Vagina (tissue), 2 donors: ENCODE measurements at places on chromosomes 16 and 17.

- no peak for DNase-seq
These were observed 23.1 kb downstream of the GNGT2 start for GRCh38 chr17:49187301-49187700.

- DNase-seq = no peak
These were observed 9.2 kb downstream of the UBALD2 start for GRCh38 chr17:76274112-76274956.

DNA sequence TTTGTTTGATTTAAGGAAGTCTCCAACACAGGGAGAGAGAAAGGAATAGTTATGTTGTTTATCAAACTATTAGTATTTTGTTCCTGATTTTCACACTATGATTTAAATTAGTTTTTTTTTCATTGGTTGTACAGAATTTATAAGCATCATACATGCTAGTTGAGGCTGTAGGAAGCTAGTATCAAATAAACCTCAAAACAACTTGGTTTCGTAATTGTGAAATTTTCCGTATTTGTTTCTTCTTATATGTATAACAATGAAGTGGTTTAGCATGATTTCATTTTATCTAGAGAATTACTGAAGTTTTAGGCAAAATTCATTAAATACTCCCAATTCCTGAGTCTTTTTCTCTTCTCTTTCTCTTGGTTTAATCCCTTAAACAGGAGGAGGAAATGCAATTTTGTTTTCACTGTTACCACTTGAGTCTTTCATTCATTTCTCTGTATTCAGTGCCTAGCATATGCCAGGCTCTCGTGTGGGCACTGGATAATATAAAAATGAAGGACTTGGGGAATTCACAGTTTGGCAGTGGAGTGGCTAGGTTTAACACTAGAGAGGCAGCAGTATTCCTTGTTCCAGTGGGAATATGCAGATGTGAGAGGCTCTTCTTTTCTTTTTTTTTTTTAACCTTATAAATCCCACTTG is 1.8 kb downstream of the CYLD start:
- DNase-seq = no peak

GRCh38 chr17:82974136-82974952 is 105.1 kb upstream of the METRNL start:
- DNase-seq = peak; percentile 58

GRCh38 chr16:15958703-15959348 is 9.4 kb downstream of the ABCC1 start:
- DNase-seq = no peak

DNA sequence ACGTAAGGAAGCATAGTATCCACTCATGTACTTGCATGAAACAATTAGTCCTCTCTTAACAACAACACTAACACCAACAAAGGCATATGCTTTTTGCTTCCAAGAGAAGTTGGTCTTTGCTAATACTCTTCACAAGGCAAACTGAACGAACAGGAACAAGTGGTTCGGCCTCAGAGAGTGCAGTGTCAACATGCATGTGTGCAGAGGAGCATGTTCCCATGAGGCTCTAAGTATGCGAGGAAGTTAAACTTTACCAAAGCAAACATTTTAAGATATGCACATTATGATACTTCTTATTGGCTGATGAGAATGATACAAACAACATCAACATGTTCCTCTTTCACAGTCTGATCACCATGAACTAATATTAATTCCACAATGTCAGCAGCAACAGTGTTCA is 285.3 kb upstream of the IRX5 start:
- no peak for DNase-seq

GRCh38 chr16:31397096-31397660 is 4.0 kb downstream of the ITGAD start:
- no peak for DNase-seq

GRCh38 chr17:36544044-36544306 is 744 bp upstream of the GGNBP2 start:
- DNase-seq = no peak

DNA sequence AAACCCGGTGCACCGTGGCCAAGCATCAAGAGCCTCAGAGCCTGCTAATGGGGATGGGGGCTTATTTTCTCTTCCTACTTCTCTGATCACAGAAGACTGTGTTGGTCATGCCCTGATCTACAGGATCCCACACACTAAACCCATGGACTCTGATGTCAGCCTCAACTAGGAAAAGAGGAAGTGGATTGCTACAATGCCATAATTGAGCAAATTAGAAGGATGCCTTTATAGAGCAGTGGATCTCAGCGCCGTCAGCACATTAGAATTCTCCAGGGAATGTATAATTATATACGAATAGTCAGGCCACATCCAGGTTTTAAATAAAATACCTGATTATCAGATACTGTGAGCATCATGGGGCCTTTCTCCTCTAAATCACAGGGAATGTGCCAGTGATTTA is 64.8 kb downstream of the VAT1L start:
- no peak for DNase-seq

- no peak for DNase-seq
These were observed 55.1 kb upstream of the CNTNAP4 start for GRCh38 chr16:76222087-76222486.

DNA sequence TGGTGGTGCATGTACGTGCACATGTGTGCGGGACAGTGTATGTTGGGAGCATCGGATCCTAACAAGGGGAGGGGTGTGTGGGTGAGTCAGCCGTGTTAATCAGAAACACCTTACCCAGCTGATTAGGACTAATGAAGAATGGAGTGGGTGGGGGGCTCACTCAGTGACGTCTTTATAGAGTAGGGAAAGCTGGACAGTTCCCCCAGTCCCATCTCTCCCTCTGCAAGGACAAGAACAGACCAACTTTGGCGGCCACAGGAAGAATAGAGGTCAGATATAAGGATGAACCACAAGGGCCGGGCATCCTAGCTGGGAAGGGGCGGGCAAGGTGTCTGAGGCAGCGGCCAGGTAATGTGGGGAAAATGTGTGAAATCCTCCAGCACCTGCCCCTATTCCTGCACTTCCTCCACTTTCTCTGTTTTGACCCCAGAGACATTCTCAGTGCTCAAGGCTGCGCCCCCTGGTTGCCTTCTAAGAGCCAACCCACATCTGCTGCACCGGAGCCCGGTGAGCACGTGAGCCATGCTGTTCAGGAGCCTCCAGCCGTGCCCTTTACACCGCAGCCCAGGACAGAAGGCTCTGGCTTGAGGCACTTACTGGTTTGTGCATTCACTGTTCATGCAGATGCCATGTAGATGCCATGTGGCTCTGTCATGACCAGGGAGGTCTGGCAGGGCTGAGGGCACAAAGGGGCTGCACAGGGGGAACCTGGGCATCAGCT is 18.9 kb upstream of the TBX21 start:
- no peak for DNase-seq

DNA sequence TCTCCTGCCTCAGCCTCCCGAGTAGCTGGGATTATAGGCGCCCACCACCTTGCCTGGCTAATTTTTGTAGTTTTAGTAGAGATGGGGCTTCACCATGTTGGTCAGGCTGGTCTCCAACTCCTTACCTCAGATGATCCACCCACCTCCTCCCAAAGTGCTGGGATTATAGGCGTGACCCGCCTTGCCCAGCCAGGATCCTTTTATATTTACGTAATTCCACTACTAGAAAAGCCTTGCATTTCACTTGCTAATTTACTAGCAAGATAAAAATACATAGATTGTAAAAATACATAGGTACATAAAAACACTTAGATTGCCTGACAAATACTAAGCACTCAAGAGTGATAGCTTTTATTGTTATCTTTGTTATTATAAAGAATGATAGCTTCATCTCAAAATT is 47.5 kb downstream of the GDPD1 start:
- no peak for DNase-seq

DNA sequence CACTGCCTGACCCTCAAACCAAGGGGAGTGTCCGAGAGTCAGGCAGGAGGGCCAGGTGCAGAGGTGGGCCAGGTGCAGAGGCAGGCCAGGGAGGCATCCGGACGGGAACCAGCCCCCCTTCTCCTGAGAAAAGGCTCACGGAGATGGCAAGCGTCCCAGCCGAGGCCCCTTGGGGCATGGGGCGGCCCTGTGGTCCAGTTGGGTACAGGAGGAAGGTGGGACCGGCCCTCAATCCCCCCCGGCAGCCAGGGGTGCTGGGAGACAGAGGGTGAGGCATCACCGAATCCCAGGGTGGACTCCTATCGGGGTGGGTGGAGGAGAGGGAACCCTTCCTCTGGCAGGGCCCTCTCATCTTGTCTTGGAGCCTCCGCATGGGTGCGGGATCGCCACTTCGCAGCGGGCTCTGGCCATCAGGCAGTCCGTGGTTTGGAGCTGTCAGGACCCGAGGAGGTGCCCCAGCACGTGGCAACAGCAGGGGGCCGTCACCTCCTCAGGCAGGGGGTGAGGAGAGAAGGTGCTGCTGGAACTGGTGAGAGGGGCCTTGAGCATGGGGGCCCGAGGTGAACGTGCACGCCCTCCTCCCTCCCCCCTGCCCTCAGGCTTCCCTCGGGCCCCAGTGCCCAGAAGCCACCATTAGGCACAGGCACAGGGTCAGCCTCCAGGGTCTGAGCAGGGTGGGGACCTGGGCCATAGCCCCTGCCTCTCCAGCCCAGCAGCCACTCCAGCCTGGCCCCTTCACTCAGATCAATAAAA is 38.7 kb upstream of the SLC38A10 start:
- no peak for DNase-seq

DNA sequence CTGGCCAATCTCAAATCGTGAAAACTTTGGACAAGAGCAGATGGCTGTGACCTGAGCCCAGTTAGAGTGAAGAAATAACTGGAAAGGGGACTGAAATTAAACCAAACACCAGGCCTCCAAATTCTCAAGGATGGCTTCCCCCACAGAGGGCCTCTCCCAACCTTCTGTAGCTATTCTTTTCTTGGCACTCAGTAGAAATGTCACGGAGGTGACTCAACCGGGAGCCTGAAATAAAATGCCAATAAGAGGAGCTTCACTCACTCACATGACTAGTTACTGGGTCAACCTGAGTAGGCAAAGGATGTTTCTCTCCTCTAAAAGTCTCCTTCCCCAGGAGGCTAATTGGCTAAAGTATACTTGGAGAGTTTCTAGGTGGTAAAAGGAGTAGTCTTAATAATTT is 230.7 kb downstream of the MAF start:
- DNase-seq = no peak

DNA sequence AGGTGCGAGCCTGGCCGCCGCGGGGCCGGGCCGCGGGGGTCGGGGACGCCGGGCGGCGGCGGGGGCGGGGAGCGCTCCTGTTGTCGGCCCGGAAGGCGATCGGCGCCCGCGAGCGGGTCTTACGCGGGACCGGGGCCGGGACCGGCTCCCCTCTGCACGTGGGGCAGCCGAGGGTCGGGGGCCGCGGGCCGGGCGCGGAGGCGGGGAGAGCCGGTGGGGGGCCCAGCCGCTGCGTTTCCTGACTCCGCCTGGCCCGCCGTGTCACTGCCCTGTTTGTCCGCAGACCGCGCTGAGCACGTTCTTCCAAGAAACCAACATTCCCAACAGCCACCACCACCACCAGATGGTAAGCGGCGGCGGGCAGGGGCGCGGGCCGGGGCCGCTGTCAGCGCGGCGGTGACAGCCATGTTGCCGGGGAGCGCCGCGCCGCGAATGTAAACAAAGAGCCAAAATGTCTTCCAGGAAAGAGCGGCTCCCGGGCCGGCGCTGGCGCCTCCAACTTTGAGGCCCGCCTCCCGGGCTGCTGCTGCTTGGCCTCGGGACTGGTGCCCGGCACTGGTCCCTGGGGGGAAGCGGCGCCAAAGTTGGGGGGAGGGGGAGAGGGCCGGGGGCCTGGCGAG is 586 bp downstream of the UBALD2 start:
- DNase-seq = no peak

GRCh38 chr16:72311426-72311825 is 139.5 kb upstream of the PMFBP1 start:
- DNase-seq = no peak

- no peak for DNase-seq
These were observed 21.7 kb upstream of the PAFAH1B1 start for GRCh38 chr17:2571523-2572303.

GRCh38 chr16:77812856-77813500 is 24.6 kb downstream of the VAT1L start:
- no peak for DNase-seq

DNA sequence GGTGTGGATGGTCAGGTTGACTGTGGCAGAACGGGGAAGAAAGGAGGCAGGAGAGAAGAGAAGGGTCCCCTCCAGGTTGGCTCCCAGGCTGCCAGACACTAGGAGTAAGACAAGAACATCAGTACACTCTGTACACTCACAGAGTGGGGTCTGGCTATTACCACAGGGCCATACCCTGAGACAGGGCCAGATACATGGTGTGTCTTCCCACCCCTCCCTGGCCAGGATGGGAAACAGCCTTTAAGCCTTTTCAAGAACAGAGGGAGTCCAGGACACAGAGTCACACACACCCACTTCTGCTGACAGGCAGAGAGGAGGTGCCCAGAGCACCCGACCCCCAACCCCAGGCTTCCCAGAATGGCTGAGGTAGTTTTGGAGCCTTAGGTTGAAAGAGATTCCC is 99.4 kb downstream of the LITAF start:
- DNase-seq = no peak

DNA sequence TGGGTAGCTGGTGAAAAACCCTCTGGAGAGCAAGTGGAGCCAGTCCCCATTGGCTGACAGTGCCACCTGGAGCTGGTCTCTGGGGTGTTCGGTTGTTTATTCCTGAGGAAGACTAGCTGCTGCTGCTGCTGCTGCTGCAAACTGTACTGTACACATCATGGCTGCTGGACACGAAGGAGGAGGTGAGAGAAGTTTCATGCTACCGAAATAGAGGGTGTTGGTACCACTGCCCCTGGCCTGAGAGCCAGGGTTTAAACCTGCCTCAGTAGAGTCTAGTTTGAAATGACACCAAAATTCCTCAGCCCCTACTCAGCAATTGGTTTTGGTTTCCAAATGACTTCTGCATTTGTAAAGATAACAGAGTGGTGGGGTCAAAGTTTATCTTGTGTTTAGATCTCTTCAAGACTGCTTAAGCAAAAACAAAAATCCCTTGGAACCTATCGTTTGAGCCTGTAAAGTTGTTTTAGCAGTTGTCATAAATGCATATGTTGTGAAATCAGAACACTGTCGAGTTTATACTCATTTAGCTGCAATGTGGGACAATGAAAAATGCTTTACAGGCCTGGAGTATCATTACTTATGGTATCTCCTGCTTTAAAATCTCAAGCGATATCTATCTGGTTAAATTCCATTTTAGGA is 40.8 kb downstream of the CYB5B start:
- no peak for DNase-seq

DNA sequence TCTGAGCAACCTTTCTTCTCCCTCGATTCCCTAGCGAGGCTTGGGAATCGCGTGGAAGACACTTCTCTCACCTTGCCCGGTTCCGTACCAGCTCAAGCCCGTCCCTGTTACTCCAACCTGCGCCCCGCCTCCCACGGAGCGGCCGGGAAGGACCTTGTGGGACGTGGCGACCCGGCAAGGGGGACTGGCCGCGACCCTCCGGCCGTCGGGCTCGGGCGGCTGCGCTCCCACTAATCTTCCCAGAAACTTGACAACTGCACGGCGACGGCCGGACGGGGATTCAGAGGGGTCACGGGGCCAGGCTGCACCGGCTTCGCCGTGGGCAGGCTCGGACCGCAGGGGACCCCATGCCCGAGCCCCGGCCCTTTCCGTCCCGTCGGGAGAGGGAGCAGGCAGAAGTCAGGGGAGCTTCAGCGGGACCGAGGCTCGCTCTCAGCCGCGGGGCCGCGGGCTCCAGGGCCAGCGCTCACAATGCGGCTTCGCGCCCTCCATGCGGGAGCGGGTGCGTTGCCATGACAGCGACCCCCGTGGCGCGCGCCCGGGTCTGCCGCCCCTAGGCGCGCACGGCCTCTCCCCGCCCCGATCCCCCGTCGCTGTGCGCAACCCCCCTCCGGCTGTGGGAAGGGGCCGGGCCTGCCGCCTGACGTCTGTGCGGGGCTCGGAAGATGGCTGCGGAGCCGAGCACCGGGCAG is at the start of gene SGSM2:
Gene SGSM2, plus strand, starts transcription at position 650 of the 692 bp plus-strand sequence. CDS start 188 bp downstream, outside the sequence.
- no peak for DNase-seq
